HEK293T (cell line): ENCODE measurements at places on chromosomes 12 and 14.

GRCh38 chr12:52777566-52777965 is 421 bp upstream of the KRT76 start:
- no peak for DNase-seq

- no peak for DNase-seq
Measured at GRCh38 chr12:44294649-44295048, 458.8 kb downstream of the TMEM117 start.

DNA sequence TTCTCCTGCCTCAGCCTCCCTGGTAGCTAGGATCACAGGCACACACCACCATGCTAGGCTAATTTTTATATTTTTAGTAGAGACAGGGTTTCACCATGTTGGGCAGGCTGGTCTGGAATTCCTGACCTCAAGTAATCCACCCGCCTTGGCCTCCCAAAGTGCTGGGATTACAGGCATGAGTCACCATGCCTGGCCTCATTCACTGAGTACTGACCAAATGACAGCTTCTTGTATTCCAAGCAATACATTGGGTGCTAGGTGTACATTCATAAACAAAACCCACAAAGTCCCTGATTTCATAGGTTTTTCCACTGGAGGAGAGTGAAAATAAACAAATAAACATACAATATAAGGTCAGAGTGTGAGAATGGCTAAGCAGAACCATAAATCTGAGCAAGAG is 136.3 kb downstream of the HELB start:
- no peak for DNase-seq

GRCh38 chr14:62206456-62206855 is 444.2 kb downstream of the SNAPC1 start:
- no peak for DNase-seq

DNA sequence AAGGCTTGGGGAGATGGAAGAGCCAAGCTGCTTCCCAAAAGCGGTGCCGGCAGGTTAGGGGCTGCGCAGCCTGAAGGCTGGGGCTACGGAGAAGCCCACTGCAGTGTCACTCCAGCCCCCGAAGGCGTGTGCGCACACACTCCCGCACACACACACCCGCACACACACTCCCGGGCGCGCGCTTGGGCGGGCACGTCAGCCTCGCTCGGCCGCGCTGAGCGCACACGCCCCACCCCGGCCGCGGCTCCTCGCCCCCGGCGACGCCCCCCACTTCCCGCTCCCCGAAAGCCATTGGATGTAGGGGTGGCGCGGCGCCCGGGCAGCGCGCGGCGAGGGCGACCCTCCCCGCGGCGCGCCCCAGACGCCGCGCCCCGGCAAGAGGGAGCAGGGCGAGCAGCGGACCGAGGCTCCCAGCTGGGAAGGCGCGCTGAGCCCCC is at the start of gene KCNK10:
KCNK10 (minus strand) TSS at position 184 of the 437 bp plus-strand sequence. CDS start 471 bp downstream, outside the sequence.
- DNase-seq, result no peak
